Pulmonary artery endothelial cell (primary cell): ENCODE measurements at places on chromosomes 3 and 15.

DNA sequence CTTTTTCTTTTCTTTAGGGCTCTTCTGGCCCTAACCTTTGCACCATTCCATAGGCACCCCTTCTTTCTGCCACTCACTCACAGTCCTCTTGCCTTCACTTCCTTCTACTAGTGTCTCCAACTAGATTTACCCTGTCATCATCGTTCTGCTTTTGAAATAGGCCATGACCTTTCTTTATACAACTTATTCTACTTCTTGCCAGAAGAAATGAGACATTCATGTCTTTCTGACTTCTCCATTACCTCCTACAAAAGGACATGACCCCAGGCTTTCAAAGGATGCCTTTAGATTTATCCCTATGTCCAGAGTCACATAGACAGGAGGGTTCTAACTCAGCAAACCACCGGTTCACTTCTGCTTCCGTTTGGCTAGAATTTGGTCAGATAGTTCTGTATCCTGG, 336.4 kb upstream of the LRRFIP2 start:
- DNase-seq: no peak

GRCh38 chr15:90165659-90166489, 35.3 kb upstream of the SEMA4B start:
- DNase-seq: peak; percentile 88

DNA sequence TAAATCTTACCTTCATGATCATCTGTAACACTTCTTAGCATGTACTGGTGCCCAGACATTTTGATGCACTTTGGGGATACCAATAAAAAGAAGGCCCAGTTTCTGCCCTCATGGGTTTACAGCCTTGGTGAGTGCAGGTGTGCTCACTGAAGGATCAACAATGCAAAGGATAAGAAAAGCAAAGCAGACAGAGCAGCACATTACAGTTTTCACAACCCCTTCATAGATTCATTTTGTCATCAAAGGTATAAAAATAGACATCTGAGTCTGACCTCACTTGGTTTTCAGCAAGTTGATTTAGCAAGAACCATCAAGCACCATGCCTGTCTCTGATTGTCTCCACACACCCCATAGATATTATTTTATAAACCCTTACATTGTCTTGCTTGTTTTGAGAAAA, 77.6 kb downstream of the BFSP2 start:
- no peak for DNase-seq

- no peak for DNase-seq
Measured at GRCh38 chr3:139934613-139935015, 371 bp upstream of the CLSTN2 start.

DNA sequence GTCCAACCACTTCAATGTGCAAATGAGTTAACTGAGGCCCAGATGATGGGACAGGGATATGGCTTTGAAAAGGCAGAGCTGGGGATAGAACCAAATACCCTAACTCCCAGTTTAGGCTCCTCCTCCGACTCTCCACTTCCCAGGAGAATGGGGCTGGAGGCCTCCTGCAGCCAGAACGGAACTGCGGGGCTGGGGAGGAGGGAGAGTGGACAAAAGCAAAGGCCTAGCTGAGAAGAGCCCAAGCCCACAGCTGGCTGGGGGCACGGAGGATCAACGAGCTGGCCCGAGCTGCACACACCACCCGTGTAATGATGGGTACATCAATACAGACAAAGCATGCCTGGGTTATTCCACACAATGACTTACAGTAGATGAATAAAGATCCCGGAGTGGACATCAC, 74.8 kb downstream of the NUP210 start:
- DNase-seq: no peak

DNA sequence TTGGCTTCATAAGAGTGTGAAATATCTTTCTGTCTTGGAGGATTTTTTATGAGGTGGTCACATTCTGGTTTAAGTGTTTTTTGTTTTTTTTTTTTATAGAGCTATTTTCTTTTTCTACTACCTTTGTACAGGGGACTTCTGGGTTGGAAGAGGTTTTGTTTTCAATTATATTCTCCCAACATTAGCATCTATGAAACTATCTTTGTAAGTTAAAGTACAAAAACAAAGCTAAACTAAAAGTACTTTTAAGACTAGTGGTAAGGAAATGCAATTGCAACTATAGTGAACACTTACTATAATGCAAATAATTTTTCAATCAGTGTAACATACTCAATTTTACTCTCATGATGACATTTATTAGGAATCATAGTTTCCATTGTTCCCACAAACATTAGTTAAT, 688.2 kb downstream of the SI start:
- no peak for DNase-seq

- DNase-seq: no peak
Measured at GRCh38 chr15:46091860-46092450, 457.1 kb downstream of the SQOR start.

GRCh38 chr15:89112341-89112971, 24.2 kb downstream of the ABHD2 start:
- no peak for DNase-seq

GRCh38 chr3:23968463-23969184, 23.5 kb downstream of the NR1D2 start:
- DNase-seq: no peak

DNA sequence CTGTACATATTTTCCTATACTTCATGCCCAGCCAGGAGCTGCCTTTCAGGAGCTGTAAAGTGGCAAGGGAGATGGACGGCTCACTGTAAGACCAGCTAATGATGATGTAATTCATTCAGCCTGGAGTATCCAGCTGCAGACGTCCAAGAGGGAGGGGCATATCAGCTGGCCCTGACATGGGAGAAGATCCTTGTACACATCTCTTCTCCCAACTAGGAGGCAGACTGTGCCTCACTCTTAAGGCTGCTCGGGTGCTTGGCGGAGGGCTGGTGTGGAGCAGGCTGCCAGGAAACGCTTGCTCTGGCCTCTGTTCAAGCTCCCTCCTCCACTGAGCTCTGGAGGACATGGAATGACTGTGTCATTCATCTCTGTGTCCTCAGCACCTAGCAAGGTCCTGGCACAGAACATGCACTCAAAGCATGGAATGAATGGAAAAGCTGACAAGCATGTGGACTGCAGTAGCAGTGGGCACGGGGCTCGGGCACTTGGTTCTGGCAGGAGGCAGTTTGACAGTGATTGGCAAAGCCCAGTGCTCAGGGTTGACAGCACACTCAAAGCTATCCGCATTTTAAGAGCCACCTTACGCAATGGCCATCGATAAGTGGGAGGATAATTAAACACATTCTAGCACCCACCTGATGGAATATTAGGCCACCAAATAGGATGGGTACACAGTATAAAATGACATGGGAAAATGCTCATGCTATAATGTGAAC, 72.4 kb downstream of the TBC1D2B start:
- peak; percentile 45 for DNase-seq

DNA sequence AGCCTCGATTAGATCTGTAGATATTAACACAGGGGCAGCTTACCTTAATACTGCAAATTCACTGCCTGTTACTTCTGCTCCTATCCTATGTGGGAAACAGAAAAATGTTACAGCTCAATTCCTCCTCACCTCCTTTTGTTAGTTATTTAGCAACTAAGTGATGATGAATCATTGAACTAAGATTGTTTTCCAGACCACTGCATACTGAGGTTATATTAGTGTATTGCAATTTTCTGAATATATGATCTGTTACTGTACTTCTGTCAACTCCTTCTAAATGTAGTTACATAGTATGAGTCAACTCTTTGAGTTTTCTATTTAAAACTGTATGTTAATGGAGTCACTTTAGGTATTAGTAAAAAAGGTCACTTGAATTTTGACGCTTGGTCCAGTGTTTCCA, 331.5 kb upstream of the SLCO3A1 start:
- DNase-seq: no peak

GRCh38 chr3:39205919-39206516, 13.6 kb upstream of the XIRP1 start:
- DNase-seq: no peak

DNA sequence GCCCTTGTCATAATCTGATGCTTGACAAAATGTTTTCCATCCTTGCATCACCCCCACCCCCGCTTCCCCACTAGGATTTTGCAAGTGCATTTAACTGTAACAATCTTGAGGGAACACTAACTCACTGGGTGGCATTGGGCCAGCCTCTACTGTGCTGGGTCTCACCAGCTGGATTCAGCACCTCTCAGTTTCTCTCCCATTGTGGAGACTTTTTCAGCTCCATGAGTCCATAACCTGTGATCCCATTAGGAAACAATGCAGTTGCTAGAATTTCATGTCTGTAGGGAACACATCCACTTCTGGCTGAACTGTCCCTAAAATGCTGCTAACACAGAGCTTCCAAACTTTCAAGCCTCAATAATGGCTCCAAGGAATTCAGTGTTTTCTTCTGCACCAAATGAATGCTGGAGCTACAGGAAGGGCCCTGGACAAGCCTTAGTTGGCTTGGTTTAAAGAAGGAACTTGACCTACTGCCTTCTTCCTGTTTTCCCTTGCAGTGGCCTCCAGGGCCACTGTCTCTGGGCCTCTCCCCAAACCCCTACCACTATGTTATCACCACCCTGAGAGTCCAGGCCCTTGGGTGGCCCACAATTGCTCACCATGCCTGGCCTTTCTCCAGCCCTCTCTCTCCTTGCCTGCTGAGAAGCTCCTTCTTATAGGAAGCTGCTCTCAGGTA, 15.6 kb downstream of the CYP19A1 start:
- DNase-seq: no peak

DNA sequence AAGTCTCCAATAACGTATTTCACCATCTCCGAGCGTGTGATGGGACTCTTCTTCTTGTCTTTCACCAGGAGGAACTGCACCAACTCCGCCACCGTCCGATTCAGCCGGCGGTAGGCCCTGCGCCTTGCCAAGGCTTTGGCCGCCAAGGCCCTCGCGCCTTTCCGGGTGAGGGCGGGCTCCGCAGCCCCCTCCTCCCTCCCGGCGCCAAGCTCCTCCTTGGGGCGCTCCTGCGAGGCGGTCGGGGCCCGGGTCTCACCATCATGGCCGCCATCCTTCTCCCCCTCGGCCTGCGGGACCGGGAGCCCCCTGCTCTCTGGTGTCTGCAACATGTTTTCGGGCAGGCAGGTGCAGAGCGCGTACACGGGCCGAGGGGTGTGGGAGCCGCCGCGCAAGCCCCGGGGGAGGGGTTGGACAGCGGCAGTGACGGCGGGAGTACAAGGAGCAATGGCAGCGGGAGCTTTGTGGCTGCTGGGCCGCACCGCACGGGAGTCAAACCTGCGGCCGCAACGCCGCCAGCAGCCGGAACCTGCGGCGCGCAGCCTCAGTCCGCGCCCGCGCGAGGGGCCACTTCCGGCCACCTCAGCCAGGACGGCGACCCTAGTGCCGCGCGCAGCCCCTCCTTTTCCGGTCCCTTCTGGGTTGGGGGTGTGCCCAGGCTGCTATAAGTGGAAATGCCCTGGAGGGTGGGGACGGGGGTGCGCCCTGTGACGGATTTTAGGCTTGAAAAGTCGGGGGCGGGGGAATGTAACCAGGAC, at the start of gene MAGEF1:
Gene MAGEF1, minus strand, starts transcription at position 572 of the 755 bp plus-strand sequence. Its CDS starts 243 bp downstream, at position 329.
- no peak for DNase-seq

DNA sequence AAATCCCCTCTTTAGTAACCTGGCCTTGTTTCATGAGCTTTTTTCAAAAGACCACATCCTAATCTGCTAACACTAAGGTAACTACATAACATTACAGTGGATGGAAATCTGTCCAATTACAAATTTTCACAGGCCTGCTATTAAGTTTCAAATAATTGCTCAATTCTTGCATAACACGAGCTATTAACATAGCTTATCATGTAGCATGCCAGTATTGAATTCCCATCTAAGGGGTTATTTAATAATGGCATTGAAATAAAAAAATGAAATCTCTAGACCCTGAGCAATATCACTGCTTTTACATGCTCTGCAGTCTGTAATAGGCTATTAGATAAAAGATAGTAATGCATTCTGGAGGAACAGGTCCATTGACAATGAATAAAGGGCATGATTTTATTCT, 748.3 kb upstream of the NECTIN3 start:
- DNase-seq: no peak

GRCh38 chr3:96182756-96183155, 631.6 kb upstream of the EPHA6 start:
- DNase-seq: no peak

DNA sequence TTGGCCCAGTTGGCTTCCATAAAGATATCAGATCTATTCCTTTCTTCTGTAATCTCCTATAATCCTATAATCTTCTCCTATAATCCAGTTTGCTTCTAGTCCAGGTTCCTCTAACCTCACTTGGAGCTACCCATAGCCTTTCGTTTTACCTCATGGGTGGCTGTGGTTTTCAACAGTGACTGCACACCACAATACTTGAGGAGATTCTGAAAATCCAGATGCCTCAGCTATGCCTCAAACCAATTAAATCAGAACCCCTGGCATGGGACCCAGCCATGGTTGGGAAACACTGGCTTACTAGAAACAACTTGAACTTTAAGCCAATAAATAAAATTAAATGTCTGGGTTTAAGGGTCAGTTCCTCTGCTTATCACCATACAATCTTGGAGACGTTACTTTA, 86.1 kb upstream of the NTRK3 start:
- no peak for DNase-seq

DNA sequence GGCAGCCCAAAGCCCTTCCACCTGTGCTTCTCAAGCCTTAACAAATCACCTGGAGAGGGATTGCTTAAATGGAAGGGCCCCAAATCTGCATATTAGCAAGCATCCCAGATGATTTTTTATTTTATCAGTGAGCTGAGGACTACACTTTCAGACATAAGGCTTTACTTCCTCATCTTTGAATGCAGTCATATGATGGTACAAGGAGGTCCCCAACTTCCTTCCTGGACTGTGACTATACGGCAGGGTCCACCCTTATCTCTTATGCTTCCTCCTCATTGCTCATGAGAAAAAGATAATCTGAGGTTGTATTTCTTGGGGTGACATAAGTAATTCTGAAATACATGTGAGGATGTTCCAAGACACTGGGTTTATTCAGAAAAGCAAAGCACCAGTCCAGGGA, 13.7 kb upstream of the HEG1 start:
- no peak for DNase-seq

GRCh38 chr15:81098861-81099651, 35.0 kb upstream of the CFAP161 start:
- peak; percentile 53 for DNase-seq

DNA sequence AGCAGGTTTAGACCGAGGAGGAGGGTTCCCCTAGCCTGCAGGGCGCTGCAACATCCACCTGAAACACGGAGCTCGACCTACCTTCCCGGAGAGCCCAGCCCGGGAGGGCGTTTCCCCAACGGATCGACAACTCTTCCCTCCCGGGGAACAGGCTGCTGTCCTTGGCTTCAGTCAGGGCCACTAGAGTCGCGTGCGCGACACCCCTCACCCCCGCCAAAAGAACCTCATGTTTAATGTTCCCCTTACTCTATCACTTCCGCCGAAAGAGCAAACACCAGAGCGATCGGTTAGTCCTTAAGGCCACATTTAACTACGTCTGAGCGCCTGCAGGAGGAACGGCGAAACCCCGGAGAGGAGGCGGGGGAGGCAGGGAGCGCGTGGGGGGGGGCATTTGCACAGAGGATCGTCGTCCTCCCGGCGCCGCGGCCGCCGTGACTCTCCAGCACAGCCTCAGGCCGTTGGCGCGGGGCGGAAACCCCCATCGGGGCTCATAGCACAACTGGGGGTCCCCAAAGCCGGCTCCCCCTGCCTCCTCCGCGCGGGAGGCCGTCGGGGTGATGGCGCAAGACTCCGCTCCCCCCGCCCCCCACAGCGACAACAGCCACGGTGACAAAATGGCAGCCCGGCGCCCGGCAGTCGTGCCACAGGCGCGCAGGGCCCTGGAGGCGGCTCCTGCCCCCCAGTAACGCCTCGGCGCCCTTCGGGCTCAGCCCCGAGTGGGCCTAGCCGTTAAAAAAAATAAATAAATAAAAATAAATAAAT, 3.2 kb downstream of the ANP32A start:
- no peak for DNase-seq

GRCh38 chr15:101070502-101071273, 151.5 kb downstream of the LRRK1 start:
- DNase-seq: peak; percentile 56

- no peak for DNase-seq
Measured at GRCh38 chr3:195060531-195061291, 210.2 kb downstream of the XXYLT1 start.
